Left ventricle myocardium inferior (tissue), 1 donor: ENCODE measurements at places on chromosomes 2 and 18. TPM values are rescaled to one million over a fixed set of nuclear protein-coding genes. Genes with fewer than 3 reads are reported as not detected.

RAX gene
- total RNA-seq = not detected

NEU4 gene
- total RNA-seq = not detected

SMCHD1 gene
- total RNA-seq = 26.6 TPM

AGXT gene
- not detected for total RNA-seq

ALK gene
- total RNA-seq = 0.14 TPM
